ENCODE measurements at places on chromosomes 11 and 22.
A peak's percentile ranks its signal among the peaks of the same experiment; 100 is the strongest.

DNA sequence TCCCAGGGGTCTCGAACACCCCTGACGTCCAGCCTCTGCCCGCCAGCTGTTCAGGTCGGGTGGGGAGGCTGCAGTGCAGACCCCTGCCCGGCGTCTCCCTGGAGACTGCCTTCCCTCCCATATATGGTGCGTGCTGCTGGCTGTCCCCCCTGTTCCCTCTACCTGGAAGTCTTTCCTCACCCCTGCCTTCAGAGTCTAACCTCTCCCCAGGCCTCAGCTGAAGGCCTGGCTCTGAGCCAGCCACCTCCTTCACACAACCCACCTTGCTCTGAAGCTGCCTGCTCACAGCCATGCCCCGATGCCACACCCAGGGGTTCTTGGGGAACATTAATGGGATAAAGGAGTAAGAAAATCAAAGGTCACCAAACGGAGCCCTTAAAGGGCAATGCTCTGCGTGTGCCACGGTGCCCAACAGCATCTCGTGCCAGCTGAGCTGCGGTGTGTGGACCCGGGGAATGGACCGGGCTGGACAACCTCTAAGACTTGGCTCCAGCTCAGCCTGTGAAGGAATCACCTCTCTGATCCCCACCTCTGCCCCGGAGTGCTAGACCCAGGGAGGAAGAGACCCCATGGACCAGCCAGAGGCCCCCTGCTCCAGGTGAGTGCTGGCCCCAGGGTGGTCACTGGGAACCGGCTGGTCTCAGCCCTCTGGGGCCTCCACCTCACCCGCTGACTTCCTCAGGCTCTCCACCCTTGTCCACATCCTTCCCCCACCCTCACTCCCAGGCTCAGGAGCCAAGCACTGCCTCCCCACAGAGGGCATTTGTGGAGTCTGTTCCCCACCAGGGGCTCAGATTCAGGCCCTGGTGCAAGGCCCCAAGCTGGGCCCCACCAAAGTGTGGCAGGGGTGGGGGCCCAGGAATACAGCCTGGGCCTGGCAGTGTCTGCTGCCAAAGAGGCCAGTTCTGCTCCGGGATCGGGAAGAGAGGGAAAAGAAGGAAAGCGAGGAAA is at the start of gene NLRP6:
NLRP6 (plus strand) TSS at position 407 of the 951 bp plus-strand sequence; CDS start at position 570, 163 bp downstream.
- no peak for DNase-seq

- DNase-seq: no peak
Observed at GRCh38 chr22:44461614-44462013, 36.4 kb downstream of the RTL6 start.

DNA sequence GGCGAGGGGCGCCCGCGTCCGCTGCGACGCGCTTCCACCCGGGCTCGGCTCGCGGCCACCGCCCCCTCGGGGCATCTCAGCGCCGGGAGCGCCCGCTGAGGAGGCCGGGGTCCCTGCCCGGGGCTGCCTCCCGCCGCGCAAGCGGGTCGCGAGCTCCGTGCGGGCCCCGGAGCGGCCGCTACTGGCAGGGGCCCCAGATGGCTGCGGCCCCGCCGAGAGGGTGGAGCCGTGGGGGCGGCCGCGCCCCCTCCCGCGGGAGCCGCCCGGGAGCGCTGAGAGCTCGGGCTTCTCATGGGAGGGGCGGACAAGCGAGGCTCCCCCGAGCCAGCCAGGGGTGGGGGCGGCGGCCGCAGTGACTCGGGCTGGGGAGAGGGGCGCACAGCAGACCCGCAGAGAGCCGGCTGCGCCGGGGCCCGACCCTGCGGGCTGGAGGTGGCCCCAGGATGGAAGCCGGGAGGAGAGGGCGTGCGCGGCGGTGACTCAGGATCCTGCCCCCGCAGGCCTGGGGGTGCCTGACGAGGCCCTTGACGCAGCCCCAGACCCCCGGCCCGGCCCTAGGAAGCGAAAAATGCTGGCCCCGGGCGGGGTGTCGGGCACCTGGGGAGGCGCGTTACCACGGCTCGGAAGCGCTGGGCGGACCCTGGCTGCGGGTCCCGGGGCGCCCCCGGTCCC is 603 bp upstream of the ZFTA start:
- peak; percentile 38 for DNase-seq

DNA sequence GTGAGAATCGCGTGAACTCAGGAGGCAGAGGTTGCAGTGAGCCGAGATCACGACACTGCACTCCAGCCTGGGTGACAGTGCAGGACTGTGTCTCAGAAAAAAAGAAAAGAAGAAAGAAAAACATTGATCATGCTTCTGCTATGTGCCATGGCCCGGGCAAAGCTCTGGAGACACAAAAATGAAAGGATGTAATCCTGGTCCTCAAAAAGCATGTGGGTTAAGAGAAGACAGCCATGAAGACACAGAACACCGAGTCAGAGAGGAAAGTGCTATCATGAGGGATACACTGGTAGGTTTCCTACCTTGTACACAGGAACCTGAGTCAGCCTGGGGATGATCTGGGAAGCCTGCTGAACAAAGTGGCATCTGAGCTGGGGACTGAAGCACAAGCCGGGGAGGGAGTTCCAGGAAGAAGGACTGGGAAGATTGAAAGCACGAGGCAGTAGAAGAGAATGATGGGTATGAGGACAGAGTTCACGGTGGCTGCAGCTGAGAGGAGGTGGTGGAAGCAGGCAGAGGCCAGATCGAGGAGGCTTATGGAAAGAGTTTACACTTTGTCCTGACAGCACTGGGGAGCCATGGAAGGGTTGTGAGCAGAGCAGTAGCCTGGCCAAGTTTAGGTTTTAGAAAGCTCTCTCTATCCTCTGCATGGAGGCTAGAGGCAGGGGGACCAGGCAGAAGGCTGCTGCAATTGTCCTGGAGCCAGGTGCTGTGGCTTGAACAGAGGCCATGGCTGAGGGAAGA is 9.9 kb upstream of the MAFF start:
- DNase-seq: no peak

DNA sequence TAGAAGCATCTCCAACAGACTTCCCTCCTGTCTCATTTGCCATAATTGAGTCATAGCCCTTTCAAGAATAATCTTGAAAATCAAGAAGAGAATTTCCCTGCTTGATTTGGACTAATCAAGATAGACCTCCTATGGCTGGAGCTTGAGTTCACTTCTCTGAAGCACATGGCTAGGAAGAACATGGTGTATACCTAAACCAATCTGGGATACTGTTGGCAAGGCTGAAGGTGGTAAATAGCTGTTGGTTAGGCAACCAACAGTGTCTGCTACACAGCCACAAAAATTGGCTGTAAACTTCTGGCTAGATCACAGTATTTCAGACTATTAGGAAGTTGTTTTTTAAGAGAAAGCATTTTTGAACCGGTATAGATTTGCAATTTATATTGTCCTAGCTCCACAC is 4.9 kb downstream of the CRYAB start:
- DNase-seq: no peak

DNA sequence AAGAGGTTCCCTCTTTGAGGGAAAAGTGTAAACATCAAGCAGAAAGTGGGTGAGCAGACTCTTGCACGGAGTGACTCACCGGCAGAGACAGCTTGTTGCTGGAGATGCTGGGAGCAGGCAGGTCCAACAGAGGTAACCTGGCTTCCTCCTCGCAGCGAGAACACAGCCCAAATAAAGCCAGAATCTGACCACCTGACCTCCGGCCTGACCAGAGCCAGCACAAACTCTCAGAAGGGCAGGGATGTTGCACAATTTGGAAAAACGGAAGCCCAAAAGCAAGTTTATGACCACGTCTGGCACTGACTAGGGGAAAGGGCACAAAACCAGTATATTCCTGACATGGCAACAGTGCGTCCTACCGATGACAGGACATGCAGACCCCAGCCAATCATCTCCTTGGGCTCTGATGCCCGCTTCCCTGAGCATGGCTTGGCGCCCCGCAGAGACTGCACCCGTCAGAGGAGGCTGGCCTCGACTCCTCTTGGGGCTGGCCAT is 5.4 kb downstream of the SMCO4 start:
- no peak for DNase-seq

GRCh38 chr22:50283821-50284220 is 13.6 kb upstream of the MAPK11 start:
- DNase-seq: no peak

DNA sequence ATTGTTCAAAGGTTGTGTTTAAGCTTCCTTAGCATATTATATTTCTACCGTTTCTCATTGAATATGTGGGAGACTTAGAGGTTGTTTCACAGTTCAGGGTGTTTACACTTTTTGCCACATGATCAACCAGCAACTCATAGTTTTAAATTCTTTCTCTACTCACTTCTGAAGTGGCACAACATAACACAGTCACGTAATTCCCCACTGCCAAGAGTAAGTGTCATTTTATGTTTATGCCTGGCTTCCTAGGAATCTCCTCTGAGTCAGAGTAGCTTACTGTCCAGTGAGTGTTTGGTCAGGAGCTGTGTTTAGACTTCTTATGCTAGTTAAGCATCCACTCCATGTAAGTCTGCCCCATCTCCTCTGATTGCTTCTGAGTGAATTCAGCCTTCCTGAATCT is 520.8 kb upstream of the KIRREL3 start:
- DNase-seq: no peak

DNA sequence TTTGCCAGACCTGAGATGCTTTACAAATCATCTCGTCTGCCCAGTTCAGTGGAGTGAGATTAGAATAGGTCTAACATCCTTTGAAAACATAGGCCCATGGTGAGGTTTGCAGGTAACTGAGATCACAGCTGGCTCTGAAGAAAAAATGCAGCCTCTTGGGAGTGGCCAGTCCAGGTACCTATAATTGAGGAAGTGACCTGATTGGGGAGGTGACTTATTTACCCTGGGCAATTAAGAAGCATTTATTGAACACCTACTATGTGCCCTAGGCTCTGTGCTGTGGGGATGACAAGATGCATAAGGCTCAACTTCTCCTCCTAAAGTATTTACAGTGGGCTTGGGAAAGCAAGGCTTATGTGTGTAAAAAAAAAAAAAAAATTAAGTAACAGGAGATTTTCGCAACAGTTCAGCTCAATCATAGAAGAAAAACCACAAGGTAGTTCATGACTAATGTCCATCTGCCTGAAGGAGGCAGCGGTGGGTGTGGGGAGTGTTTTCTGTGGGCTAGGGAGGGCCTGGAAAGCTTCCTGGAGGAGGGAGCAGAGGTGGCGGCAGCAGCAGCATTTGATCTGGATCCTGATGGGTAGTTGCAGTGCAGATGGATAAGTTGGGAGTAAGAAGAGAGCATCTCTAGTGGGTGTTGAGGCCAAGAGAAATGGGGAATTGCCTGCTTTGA is 16.1 kb downstream of the MICAL2 start:
- no peak for DNase-seq

- peak; percentile 83 for DNase-seq
Observed at GRCh38 chr11:118928101-118928869, 2.6 kb upstream of the BCL9L start.

DNA sequence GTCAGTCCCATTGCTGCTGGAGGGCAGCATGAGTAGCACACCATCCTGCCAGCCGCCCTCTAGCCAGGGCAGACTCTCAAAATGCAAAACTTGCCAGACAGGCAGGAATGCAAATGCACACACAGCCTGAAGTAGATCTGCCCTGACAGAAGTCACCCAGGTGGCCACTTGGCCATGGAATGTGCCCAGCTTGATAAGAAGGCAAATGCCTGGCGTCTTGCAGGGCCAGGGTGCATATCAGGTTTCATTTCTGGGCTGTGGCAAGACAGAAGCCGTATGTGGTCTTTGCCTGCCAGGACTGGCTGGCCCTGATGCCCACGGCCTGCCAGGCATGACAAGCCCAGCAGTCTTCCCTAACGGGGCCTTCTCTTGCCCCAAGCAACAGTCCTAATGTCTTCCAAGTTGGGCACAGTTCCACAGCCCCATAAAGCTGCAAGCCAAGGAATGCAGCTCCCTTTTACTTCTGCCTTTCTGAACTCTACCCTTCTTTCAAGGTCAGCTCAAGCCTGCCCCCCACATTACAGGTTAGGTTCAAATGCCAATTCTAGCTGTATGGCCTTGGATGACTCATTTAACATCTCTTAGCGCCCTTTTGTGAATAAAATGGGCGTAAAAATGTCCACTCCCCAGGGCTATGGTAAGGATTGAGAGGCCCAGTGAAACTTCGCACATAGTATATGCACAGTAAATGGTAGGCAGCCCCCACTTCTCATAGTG is 29.7 kb downstream of the POU2AF3 start:
- DNase-seq: no peak

DNA sequence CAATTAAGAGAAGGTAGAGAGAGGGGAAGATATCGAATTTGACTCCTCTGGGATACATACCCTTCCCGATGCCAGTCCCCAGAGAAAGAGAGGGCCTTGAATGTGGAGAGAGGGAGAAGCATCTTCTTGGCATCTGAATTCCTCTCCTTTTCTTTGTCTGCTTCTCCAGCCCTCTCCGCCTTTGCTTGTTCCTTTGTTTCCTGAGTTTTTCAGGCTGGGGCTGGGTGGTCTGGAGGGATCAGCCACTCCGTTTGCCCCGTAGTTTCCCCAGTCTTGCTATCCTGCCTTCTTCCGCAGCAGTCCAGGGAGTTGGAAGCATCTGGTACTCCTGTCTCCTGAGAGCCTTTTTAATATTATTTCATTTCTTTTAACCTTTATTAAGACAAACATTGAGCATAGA is 107.1 kb upstream of the CADM1 start:
- no peak for DNase-seq

DNA sequence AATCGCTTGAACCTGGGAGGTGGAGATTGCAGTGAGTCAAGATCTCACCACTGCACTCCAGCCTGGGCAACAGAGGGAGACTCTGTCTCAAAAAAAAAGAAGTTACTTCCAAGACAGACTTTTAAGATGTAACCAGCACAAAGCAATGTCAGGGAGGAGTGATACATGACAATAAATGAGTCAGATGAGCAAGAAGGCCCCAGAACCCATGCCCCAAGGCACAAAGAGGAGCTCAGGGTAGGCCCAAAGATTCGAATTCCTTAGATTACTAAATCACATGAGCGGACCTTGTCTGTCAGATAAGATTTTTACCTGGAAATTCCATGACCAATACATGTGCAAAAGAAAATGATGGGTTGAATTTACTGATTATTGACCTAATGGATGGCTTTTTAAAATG is 10.5 kb upstream of the JHY start:
- DNase-seq: no peak

- DNase-seq: no peak
Observed at GRCh38 chr11:19728436-19728835, 15.8 kb downstream of the NAV2 start.

- no peak for DNase-seq
Observed at GRCh38 chr11:27509908-27510307, 3.3 kb upstream of the LIN7C start.

GRCh38 chr11:105612771-105613170 is 2.9 kb downstream of the GRIA4 start:
- no peak for DNase-seq

DNA sequence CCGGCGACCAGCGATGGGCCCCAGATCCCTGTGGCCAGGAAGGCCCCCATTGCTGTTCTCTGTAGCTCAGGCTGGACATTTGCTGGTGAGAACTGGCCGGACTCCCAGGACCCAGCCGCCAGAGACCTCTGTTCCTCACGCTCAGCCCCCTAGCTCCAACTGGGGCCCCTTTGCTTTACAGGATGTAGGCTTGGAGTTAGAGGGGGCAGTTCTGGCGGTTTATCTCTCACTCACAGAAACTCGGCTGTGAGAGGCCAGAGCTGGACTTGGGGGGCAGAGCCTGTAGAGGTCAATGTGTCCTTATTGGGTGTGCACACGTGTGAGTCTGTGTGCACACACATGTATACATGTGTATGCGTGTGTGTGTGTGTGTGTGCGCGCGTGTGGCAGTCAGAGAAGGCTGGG is 502 bp downstream of the SMIM38 start:
- DNase-seq: no peak

All from SJCRH30 (cell line).